ENCODE measurements at places on chromosomes 6 and 20. TPM values are rescaled to one million over a fixed set of nuclear protein-coding genes. Genes with fewer than 3 reads are reported as not detected.

- DNase-seq = no peak
These were observed 474 bp downstream of the TPX2 start for GRCh38 chr20:31739550-31739977.

ULBP2 gene
- 0.99 TPM for total RNA-seq

GRCh38 chr20:49132995-49133478 is 55.1 kb downstream of the STAU1 start:
- no peak for DNase-seq

GRCh38 chr6:145110109-145110508 is 625.2 kb downstream of the EPM2A start:
- DNase-seq = no peak

EDEM2 gene
- 25.6 TPM for total RNA-seq
